ENCODE measurements at places on chromosomes 1 and 21.

- DNase-seq: no peak
Measured at GRCh38 chr21:44697811-44698734, 1.1 kb downstream of the KRTAP10-12 start.

DNA sequence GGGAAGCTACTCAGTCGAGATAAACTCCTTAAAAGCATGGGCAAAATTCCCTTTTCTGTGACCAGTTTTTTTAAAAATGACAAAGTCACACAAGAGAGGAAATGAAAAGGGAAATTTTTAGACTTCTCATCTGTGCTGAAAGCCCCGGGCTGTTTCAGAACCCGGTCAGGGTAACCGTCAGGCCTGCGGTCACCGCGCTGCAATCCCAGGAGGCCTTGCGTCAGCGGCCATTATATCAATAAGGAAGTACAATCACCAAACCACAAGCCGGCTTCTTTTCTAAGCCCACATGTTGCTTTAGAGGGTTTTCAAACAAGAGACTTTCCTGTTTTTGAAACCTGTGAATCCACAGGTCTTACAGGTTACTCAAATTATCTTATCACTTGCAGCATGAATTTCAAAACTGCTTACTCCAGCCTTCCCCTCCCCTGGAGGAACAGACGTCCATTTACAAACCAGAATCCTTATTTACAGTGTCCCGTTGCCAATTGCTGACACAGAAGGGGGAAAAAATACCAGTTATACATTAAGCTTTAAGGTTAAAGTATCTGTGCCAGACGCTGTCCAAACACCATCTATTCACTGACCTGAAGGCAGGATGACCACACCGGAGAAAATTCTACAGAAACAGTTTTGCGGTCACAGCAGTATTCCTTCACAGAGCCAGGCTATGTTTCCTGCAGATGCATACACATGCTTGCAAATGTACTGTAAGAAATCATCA is 165.3 kb downstream of the TOMM20 start:
- peak; percentile 88 for DNase-seq

DNA sequence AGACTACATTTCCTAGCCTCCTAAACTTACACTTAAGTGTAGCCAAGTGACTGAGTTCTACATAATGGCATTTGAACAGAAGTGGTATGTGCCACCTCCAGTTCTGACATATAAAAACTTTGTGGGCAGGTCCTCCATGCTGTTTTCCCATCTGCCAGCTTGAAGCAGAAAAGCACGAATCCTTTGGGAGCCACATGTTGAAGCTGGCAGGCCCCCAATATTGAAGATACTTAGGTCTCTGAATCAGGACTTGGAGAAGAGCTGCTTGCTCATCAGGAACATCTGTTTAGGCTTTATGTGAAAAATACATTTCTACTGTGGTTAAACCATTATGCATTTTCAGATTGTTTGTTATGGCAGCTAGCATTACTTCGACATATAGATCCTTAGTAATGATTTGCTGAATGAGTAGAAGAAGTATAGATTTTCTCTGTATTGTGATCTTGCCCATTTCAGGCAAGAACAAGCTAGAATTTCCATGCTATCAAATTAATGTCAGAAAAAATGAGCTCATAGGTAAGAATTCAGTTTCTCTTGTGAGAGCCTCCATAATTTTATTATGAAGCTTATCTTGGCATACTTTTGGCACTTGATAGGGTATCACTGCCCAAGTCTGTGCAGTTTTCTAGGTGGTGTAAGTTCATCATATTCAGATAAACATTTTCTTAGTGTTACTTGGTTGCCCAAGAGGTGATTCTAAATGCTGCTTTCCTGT is 68.4 kb downstream of the GDAP2 start:
- peak; percentile 89 for DNase-seq

- DNase-seq: peak; percentile 42
Measured at GRCh38 chr1:160081261-160081936, at the start of gene KCNJ9. KCNJ9 (plus strand) TSS chr1:160081538; CDS start chr1:160084031, 2,493 bp downstream.

GRCh38 chr1:67880056-67880601 is 46.9 kb upstream of the GNG12 start:
- DNase-seq: peak; percentile 84

DNA sequence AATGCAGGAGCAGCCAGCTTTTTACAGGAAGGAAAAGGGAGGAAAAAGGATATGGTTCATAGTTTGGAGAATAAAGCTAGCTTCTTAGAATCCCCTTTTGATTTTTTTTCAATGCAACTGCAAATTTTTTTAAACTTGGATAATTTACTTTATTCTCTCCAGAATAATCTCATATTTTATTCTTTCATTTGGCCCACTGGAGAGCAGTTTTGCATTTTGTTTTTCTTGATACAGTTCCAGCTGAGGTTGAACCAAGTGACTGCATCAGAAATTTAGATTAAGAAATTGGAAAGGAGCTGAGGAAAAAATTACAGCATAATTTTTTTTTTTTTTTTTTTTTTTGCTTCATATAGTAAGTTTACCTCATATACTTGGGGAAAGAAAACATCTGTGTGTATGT is 22.8 kb downstream of the GABPA start:
- no peak for DNase-seq

DNA sequence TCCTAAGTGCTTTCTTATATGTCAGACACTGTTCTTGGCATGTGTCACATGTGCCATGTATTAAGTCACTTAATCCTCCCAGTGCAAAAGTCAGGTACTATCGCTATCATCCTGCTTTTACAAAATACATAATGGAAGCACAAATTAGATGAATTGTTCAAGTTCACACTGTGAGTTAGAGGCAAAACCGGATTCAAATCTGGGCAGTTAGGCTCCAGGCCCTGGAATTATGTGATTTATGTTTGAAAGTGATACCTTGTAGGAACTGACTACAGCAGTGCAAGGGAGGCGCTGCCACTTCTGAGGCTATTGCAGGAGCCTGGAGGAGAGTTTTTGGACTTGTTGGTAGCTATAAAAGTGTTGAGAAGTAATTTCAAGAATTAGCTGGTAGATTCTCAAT is 358.3 kb downstream of the HLX start:
- DNase-seq: no peak

GRCh38 chr1:243397613-243398321 is 141.9 kb downstream of the SDCCAG8 start:
- peak; percentile 8 for DNase-seq

- DNase-seq: no peak
Measured at GRCh38 chr1:44784094-44785028, 3.6 kb downstream of the BEST4 start.

DNA sequence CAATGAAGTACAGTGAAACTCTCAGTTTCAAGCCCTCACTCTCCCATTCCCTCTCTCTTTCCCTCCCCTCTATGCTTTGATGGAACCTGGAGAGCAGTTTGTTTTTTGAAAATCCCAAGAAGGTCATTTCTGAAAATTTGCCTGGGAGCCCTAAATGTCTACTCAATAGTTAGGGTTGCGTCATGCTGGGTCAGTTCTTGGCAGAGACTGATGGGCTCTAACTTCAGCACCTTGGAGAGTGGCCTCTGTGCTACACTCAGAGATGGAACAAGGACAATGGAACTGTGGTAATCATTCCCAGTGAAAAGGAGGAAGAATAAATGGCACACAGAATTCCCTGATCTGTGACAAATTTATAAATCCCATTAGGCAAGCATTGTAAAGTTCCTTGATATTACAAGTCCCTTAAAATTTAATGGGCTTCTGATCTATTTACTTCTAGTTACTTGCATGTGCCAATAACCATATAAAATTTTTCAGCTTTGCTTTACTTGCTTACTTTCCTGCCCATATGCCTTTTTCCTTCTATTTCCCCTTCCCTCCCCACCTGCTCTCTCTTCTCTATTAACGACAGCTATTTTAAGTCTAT is 182.9 kb upstream of the KCND3 start:
- DNase-seq: peak; percentile 27

DNA sequence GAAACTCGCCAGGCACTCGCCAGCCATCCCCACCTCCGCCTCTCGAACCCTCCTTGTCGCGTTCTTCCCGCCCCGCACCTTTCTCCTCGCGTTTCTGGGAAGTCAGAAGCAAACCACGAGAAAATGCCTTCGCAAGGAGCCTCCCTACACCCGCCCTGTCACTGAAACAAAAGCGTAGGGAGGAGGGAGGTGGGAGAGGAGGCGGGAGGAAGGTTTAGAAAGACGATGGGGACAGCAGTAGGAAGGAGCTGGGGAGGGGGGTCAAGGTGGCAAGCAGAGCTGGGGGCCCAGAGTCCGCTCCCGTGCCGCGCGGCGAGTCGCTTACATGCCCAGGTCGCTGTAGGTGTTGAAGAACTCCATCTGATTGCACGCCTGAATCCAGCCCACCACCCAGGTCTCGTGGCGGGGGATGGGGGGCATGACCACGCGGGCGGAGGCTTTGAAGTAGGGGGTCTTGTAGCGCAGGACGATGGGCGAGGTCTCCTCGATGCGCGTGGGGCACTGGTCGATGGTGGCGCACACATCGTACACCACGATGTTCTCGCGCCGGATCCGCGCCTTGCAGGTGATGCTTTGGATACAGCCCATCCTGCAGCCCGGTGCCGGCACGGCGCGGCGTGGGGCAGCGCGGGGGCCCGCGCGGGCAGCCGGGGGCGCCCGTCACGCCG is 1.0 kb downstream of the FAM78B start:
- DNase-seq: peak; percentile 4

DNA sequence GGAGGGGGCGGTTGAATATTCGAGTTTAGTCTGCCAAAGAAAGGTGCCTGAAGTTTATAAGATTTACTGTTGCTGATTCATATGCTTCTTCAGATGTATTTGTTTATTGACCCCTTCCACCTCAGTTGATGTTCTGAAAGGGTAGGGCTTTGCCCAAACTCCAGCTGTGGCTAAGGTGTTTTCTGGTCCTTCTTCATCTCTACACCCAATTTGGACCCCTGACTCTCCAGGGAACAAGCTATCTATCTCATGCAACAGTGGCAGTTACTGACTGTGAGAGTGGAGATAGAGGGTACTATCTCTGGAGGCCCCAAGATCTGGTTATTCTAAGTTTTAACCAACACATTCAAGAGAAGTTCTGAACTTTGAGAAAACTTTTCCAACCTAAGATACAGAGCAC is 12.6 kb upstream of the ALG14 start:
- DNase-seq: no peak

GRCh38 chr1:45846931-45847330 is 43.5 kb downstream of the MAST2 start:
- DNase-seq: peak; percentile 89

DNA sequence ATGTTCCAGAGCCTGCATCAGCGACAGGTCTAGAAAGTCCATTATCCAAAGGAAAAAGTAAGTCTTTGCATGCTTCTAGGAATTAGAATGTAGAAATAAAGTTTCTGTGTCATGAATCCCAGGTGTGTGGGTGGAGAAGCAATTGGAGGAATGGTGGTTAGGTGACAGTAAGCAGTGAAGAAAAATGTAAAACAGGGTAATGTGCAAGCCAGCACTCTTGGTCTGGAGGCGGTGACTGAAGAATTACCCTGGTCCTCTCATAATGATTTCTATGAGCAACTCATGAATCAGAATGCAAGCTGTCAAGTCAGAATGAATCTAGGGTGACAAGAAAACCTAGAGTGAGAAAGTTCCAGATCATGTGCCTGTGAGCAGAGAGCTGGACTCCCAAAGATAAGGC is 33.6 kb downstream of the PLPPR4 start:
- no peak for DNase-seq

DNA sequence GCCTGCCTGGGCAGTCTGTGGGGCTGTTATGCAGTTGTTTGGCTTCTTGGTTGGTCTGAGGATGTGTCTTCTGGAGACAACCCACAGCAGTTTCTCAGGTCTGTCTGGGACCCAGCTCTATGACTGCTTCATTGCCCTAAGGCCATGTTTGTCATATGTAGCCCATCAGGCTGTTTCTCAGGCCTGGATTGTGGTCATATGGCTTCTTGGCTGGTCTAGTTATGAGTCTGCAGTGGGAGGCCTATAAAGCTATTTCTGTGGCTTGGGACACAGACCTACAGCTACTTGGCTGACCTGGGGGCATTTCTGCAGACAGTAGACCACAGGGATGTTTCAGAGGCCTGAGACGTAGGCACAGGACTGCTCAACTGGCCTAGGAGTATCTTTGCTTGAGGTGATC is 41.5 kb downstream of the CHIA start:
- no peak for DNase-seq

- DNase-seq: no peak
Measured at GRCh38 chr21:14523234-14523633, 22.9 kb downstream of the SAMSN1 start.

- DNase-seq: no peak
Measured at GRCh38 chr1:204230211-204230610, 16.4 kb upstream of the GOLT1A start.

DNA sequence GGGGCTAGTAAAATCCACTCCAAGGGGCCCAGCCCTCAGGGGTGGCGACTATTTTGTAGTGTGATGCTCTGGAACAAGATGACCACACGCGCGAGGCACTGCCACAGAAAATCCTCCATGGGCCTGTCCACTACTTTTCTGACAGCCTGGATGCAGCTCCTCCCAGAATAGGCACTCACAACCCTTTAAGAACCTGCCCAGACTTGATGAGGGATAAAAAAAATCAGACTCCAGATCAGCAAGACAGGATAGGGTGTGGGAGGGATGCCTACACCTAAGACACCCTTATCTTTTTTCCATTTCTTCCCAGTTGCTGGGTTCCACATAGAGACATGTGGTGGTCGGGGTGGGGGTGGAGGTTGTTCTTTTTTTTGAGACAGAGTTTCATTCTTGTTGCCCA is 33.5 kb downstream of the PCAT6 start:
- no peak for DNase-seq

DNA sequence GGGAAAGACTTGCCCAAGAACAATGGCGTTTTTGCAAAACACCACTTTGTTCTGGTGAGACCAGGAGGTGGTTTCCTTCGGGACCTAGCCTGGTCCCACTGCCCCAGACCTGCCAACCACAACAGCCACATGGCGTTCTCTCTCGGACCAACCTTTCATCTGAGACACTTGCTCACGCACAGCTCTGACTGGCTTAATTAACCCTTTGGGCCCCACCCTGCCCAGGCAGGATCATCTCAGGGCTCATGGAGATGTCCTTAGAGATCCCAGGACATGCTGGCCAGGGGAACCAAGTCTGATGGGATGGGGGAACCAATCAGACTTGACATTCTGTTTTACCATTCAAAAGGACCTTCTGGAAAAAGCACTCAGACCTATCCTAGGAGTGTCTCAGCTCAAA is 97.8 kb upstream of the SLC2A1 start:
- no peak for DNase-seq

GRCh38 chr21:46294647-46295176 is 8.6 kb downstream of the YBEY start:
- peak; percentile 59 for DNase-seq

DNA sequence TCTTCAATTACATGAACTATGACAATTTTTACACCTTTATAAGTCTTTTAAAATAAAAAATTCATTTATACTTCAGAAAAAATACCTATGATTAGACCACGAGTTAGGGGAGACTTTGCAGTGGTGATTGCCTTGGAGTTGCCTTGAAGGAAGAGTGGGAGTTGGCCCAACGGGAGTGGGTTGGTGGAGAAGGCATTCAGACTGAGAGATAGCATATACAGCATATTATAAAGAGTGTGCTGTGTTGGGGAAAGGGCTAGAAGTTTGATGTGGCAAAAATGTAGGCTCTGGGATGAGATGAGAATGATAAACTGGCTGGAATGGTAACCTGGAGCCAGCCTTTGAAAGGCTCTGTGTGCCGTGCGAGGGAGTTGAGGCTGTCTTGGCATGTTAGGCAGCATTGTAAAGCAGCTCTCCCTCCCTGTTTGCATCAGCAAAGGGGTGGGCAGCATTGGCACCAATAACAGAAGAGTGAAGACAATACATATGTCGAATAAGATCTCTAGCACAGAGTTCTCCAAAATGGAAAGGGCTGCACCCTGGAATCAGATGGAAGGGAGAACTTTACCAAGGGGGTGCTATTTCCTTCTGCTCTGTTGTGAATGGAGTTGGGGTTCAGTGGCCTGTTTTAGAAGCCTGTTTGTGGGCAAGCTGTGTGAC is 24.4 kb downstream of the MPZL1 start:
- no peak for DNase-seq
